ENCODE measurements at places on chromosomes 5 and 9. TPM values are rescaled to one million over a fixed set of nuclear protein-coding genes. Genes with fewer than 3 reads are reported as not detected.

DNA sequence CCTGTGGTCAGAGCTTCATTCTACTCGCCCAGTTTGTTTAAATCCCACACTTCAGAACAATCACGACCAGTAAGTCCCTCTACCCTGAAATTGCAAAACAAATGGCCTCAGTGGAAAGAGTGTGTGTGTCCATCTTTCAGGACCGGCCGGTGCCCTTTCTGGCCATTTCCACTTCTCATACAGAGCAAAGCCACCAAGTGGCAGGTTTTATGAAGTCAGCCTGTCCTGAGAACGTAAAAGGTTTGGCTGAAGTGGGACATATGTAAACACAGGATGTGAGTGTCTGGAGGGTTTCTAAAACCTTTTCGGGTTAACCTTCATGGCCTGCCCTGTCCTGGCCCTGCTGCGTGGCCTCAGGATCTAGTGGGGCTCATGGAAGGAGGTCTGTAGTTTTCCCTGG is 24.7 kb downstream of the NXNL2 start:
- DNase-seq: no peak
- peaks cover 12% of the 10 kb centered on the region for H3K27me3 ChIP-seq
- H3K27ac ChIP-seq: no peak overlapping the region
- no peaks in the 10 kb centered on the region for H3K4me1 ChIP-seq
- no peaks in the 10 kb centered on the region for H3K36me3 ChIP-seq
- H3K4me3 ChIP-seq: no peak overlapping the region

DNA sequence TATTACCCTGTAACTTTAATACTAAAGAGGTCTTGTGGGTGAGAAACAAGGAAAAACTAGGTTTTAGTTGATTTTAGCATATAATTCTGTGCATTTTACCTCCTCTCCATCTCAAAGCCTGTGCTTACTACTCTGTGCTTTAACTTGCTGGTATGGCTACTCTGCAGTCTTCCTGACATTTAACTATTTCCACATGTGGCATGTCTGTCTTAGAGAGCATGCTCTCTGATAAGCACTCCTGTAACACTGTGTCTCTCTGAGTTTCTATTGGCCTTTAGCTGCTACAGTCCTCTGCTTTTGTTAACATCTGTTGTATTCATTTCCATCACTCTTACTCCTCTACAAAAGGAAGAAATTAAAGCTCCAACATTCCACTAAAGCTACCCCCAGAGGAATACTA is 418.3 kb downstream of the RAB3C start:
- H3K4me1 ChIP-seq: no peaks in the 10 kb centered on the region
- no peak overlapping the region for H3K4me3 ChIP-seq
- H3K27me3 ChIP-seq: no peaks in the 10 kb centered on the region
- no peak overlapping the region for H3K27ac ChIP-seq

- DNase-seq: no peak
- peaks cover 21% of the 10 kb centered on the region for H3K27me3 ChIP-seq
- no peak overlapping the region for H3K27ac ChIP-seq
- H3K4me3 ChIP-seq: no peak overlapping the region
- no peaks in the 10 kb centered on the region for H3K36me3 ChIP-seq
Measured at GRCh38 chr5:133121080-133121479, 69.3 kb downstream of the HSPA4 start.

GRCh38 chr5:62265648-62266112 is 40.3 kb upstream of the KIF2A start:
- no peak overlapping the region for H3K4me3 ChIP-seq
- H3K27me3 ChIP-seq: no peaks in the 10 kb centered on the region
- DNase-seq: no peak
- H3K27ac ChIP-seq: no peak overlapping the region
- peaks cover 11% of the 10 kb centered on the region for H3K4me1 ChIP-seq

GRCh38 chr9:16085167-16085726 is 532.4 kb downstream of the CCDC171 start:
- H3K4me3 ChIP-seq: no peak overlapping the region
- DNase-seq: no peak
- H3K4me1 ChIP-seq: no peaks in the 10 kb centered on the region
- H3K27ac ChIP-seq: no peak overlapping the region
- H3K36me3 ChIP-seq: no peaks in the 10 kb centered on the region

DNA sequence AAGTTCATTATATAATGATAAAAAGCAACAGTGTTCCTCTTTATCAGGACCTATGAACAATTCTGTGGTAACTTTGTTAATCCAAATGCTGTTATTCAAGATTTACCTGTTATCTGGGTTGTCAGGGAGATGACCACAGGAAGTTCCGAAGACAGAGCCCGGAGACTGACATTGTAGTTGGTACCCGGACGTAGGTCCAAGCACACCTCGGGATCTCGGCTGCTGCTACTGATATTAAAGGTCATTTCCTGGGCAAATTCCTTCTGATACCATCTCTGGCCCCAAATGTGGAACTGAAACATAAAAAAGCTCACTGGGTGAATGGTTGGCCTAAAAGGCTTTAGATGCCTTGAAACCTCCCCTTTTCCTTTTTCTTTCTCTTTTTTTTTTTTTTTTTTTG is 96.7 kb downstream of the SUSD1 start:
- no peak overlapping the region for H3K27ac ChIP-seq
- H3K4me1 ChIP-seq: peaks cover 19% of the 10 kb centered on the region
- H3K27me3 ChIP-seq: no peaks in the 10 kb centered on the region
- peaks cover 71% of the 10 kb centered on the region for H3K36me3 ChIP-seq
- no peak for DNase-seq

The TNC gene
- 0.29 TPM for total RNA-seq

The SPINK13 gene
- not detected for total RNA-seq

The NR6A1 gene
- 55.4 TPM for total RNA-seq

GRCh38 chr5:22649074-22649473 is 204.1 kb downstream of the CDH12 start:
- no peaks in the 10 kb centered on the region for H3K4me1 ChIP-seq
- H3K27ac ChIP-seq: no peak overlapping the region
- no peak overlapping the region for H3K4me3 ChIP-seq
- no peaks in the 10 kb centered on the region for H3K36me3 ChIP-seq
- DNase-seq: no peak

The COL23A1 gene
- total RNA-seq: 0.09 TPM

- no peaks in the 10 kb centered on the region for H3K36me3 ChIP-seq
- H3K4me3 ChIP-seq: no peak overlapping the region
- DNase-seq: no peak
- no peaks in the 10 kb centered on the region for H3K27me3 ChIP-seq
- peaks cover 24% of the 10 kb centered on the region for H3K4me1 ChIP-seq
Measured at GRCh38 chr5:82425591-82425990, 147.4 kb upstream of the RPS23 start.

The SPINK4 gene
- not detected for total RNA-seq

DNA sequence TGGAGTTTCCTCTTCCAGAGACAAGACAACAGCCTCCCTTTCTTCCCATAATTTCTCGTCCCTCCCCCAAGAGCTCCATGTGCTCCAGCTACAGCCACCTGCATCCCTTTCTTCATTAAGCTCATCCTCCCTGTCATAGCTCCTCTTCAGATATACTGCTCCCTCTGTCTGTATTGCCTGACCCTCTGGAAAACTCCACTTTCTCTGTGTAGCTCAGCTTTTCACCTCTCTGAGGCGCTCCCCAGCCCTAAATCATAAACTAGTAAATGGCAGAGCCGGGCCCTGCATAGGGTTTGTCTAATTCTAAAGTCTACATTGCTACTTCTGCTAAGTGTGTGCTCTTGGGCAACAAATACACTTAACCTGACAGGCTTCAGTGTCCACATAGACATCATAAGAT is 8.8 kb upstream of the PLIN2 start:
- no peak overlapping the region for H3K4me3 ChIP-seq
- no peak for DNase-seq
- H3K27me3 ChIP-seq: no peaks in the 10 kb centered on the region
- H3K4me1 ChIP-seq: no peaks in the 10 kb centered on the region
- H3K36me3 ChIP-seq: no peaks in the 10 kb centered on the region

The MCC gene
- 0.18 TPM for total RNA-seq

- H3K4me1 ChIP-seq: no peaks in the 10 kb centered on the region
- H3K4me3 ChIP-seq: no peak overlapping the region
- no peak overlapping the region for H3K27ac ChIP-seq
- no peaks in the 10 kb centered on the region for H3K27me3 ChIP-seq
- no peaks in the 10 kb centered on the region for H3K36me3 ChIP-seq
Measured at GRCh38 chr9:83419961-83420360, 118.2 kb downstream of the FRMD3 start.

DNA sequence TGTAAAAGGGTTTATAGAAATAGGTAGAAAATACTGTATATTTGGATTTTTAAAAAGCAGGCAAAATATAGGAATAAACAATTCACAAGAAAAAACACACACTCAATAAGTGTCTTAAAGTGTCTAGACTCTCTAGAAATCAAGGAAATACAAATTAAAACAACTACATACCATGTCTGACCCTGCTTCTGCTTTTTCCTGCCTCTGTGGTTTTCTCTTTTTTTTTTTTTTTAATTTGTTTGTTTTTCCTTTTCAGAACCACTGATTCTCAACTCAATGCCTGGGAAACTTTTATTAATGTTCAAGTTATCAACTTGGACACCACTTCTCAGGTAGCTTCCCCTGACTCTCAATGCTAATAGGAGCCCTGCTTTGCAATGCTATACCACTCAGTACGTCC is 25.5 kb upstream of the TAS2R1 start:
- H3K27ac ChIP-seq: no peak overlapping the region
- DNase-seq: no peak
- no peak overlapping the region for H3K4me3 ChIP-seq
- H3K4me1 ChIP-seq: no peaks in the 10 kb centered on the region
- no peaks in the 10 kb centered on the region for H3K36me3 ChIP-seq
- no peaks in the 10 kb centered on the region for H3K27me3 ChIP-seq

The SOHLH1 gene
- total RNA-seq: 0.29 TPM

The TOR2A gene
- total RNA-seq: 28.3 TPM

- H3K27ac ChIP-seq: no peak overlapping the region
- no peaks in the 10 kb centered on the region for H3K27me3 ChIP-seq
- no peak for DNase-seq
- no peak overlapping the region for H3K4me3 ChIP-seq
- H3K4me1 ChIP-seq: no peaks in the 10 kb centered on the region
Measured at GRCh38 chr9:6441269-6441668, 28.3 kb downstream of the UHRF2 start.

The CFAP77 gene
- total RNA-seq: not detected

The TAF11L5 gene
- total RNA-seq: not detected

The RLN2 gene
- not detected for total RNA-seq

- H3K27ac ChIP-seq: no peak overlapping the region
- DNase-seq: no peak
- no peaks in the 10 kb centered on the region for H3K27me3 ChIP-seq
- H3K4me3 ChIP-seq: no peak overlapping the region
- peaks cover 95% of the 10 kb centered on the region for H3K36me3 ChIP-seq
Measured at GRCh38 chr5:637581-638450, 25.7 kb downstream of the CEP72 start.

- DNase-seq: no peak
- H3K4me1 ChIP-seq: no peaks in the 10 kb centered on the region
- no peak overlapping the region for H3K27ac ChIP-seq
- H3K27me3 ChIP-seq: no peaks in the 10 kb centered on the region
- no peaks in the 10 kb centered on the region for H3K36me3 ChIP-seq
Measured at GRCh38 chr5:117652036-117652957, 1077.7 kb upstream of the SEMA6A start.

GRCh38 chr9:78239506-78239905 is 3.6 kb downstream of the CEP78 start:
- H3K36me3 ChIP-seq: peaks cover 31% of the 10 kb centered on the region
- H3K27ac ChIP-seq: no peak overlapping the region
- peak; percentile 3 for DNase-seq
- H3K27me3 ChIP-seq: no peaks in the 10 kb centered on the region
- H3K4me1 ChIP-seq: peaks cover 5% of the 10 kb centered on the region
- no peak overlapping the region for H3K4me3 ChIP-seq

GRCh38 chr9:93132287-93132927 is 1.6 kb downstream of the NINJ1 start:
- no peak overlapping the region for H3K27ac ChIP-seq
- peak; percentile 42 for DNase-seq
- no peaks in the 10 kb centered on the region for H3K27me3 ChIP-seq
- H3K36me3 ChIP-seq: no peaks in the 10 kb centered on the region
- no peak overlapping the region for H3K4me3 ChIP-seq
- H3K4me1 ChIP-seq: peaks cover 62% of the 10 kb centered on the region

The PLPP7 gene
- total RNA-seq: 0.56 TPM

DNA sequence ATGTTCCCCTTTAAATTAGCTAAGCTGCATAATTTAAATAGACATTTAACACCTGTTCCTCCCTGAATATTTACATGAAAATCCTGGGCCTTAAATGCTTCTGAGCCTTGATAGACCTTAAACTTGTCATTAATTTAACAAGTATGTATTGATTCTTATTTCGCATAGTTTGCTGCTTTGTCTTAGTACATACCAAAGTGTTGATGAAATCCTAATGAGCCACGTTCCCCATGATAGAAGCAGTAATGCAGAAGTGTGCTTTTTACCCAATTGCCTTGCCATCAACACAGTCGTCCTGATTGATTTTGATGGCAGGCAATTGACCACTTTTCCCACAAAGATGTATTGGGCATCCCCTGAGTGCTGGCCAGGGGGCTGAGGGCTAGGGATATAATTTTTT is 213.5 kb downstream of the SGCD start:
- no peaks in the 10 kb centered on the region for H3K36me3 ChIP-seq
- no peaks in the 10 kb centered on the region for H3K4me1 ChIP-seq
- H3K4me3 ChIP-seq: no peak overlapping the region

- H3K27me3 ChIP-seq: no peaks in the 10 kb centered on the region
- no peak overlapping the region for H3K4me3 ChIP-seq
- DNase-seq: no peak
- no peak overlapping the region for H3K27ac ChIP-seq
- H3K4me1 ChIP-seq: no peaks in the 10 kb centered on the region
Measured at GRCh38 chr9:97559111-97559514, 57.6 kb downstream of the TMOD1 start.

- peaks cover 25% of the 10 kb centered on the region for H3K27me3 ChIP-seq
- no peak overlapping the region for H3K4me3 ChIP-seq
- H3K36me3 ChIP-seq: no peaks in the 10 kb centered on the region
- H3K27ac ChIP-seq: no peak overlapping the region
- H3K4me1 ChIP-seq: no peaks in the 10 kb centered on the region
- no peak for DNase-seq
Measured at GRCh38 chr5:151148583-151148982, 9.0 kb downstream of the ANXA6 start.

The SPOCK1 gene
- 0.35 TPM for total RNA-seq

DNA sequence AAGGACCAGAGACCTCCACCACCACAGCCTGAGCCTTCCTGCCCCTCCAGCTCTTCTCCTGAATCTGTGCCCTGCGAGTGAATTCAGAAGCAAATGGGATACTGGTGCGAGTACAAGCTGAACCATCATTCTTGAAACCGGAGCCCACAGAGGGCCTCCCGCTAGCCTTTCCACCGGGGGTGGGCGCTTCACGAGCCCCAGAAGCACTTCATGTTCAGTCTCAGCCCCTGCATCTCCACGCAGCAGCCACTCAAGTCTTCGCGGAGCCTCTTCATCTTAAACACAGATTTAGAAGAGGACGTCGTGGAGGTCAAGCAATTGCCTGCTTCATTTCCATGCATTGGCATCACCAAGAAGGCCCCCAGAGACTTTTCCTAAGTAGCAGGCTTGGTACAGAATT is 26.0 kb upstream of the OLFM1 start:
- no peak overlapping the region for H3K27ac ChIP-seq
- H3K4me1 ChIP-seq: no peaks in the 10 kb centered on the region
- no peaks in the 10 kb centered on the region for H3K27me3 ChIP-seq
- H3K4me3 ChIP-seq: no peak overlapping the region
- DNase-seq: no peak

GRCh38 chr9:14585730-14586473 is 107.3 kb downstream of the ZDHHC21 start:
- no peak overlapping the region for H3K4me3 ChIP-seq
- no peak overlapping the region for H3K27ac ChIP-seq
- no peaks in the 10 kb centered on the region for H3K36me3 ChIP-seq
- no peak for DNase-seq
- H3K27me3 ChIP-seq: no peaks in the 10 kb centered on the region

GRCh38 chr5:1793301-1793740 is 6.3 kb downstream of the MRPL36 start:
- H3K4me3 ChIP-seq: no peak overlapping the region
- H3K36me3 ChIP-seq: peaks cover 25% of the 10 kb centered on the region
- H3K4me1 ChIP-seq: peaks cover 31% of the 10 kb centered on the region
- H3K27me3 ChIP-seq: peaks cover 17% of the 10 kb centered on the region

Measured in K562 (cell line).